Activated CD4-positive, alpha-beta T cell treated with anti-CD3 and anti-CD28 coated beads for 36 hours (primary cell): ENCODE measurements at places on chromosomes 7 and 10. TPM values are rescaled to one million over a fixed set of nuclear protein-coding genes. Genes with fewer than 3 reads are reported as not detected.
A peak's percentile ranks its signal among the peaks of the same experiment; 100 is the strongest.

Gene PRKCQ
- total RNA-seq: 32.9 TPM

Gene ENTPD1
- total RNA-seq: 0.37 TPM

Gene CCDC7
- 9.0 TPM for total RNA-seq

Gene XRCC2
- 19.3 TPM for total RNA-seq

Gene NEUROD6
- total RNA-seq: not detected

Gene KCND2
- not detected for total RNA-seq

Gene TAX1BP1
- 101 TPM for total RNA-seq

GRCh38 chr10:30134171-30134945 lies 75.0 kb upstream of the JCAD start:
- DNase-seq: no peak

GRCh38 chr7:27784399-27785053 lies 44.6 kb downstream of the TAX1BP1 start:
- peak; percentile 18 for DNase-seq

- no peak for DNase-seq
These were observed 36.6 kb downstream of the EN2 start for GRCh38 chr7:155494551-155494950.

DNA sequence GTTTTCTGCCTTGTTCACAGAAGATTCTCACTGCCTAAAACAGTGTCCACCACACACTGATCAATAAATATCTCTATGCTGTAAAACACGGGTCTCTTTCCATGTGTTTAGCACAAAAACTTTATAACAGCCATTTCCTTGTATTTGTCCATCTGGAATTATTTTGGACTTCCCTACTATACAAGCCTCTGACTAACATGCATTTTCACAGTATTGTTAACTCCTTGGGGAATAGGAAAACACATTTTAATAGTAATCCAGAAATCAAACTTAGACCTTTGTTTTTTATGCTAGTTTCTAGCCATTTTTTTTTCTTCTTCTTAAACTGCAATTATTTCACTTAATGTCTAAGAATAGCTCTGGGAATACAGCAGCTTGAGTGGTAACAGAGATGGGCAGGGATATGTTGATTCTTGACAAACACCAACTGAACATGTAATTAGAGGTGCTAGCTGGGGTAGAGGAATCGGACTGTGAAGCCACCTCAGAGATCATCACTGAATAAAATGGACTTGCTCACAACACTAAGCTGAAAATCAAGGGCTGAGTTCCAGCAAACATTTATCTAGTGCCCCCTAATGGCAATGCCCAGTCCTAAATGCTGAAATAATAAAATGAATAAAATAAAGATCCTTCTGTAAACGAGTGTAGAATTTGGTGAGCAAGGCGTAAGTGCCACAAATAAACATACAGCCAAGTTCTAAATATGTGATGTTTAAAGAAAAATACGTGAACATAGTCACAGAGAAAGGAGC lies 593.1 kb downstream of the SORCS1 start:
- DNase-seq: no peak

GRCh38 chr7:49778731-49779270 lies 5.4 kb downstream of the VWC2 start:
- no peak for DNase-seq

DNA sequence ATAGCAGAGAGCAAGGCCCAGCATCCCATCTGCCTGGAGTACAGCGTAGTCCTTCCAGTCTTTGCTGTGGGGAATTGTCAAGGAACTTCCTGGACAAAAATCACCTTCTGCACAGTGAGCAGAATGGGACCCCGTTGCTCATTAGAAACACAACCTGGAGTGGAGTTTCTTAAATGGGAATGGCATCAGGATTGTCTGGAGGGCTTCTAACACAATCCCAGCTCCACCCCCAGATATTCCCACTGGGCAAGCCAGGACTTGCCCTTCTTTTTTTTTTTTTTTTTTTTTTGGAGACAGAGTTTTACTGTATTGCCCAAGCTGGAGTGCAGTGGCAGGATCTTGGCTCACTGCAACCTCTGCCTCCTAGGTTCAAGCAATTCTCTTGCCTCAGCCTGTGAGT lies 356.4 kb downstream of the GALNT17 start:
- no peak for DNase-seq

GRCh38 chr7:5425507-5426225 lies 2.0 kb upstream of the TNRC18 start:
- DNase-seq: peak; percentile 18

- no peak for DNase-seq
These were observed 625.1 kb upstream of the MKI67 start for GRCh38 chr10:128751284-128751683.

DNA sequence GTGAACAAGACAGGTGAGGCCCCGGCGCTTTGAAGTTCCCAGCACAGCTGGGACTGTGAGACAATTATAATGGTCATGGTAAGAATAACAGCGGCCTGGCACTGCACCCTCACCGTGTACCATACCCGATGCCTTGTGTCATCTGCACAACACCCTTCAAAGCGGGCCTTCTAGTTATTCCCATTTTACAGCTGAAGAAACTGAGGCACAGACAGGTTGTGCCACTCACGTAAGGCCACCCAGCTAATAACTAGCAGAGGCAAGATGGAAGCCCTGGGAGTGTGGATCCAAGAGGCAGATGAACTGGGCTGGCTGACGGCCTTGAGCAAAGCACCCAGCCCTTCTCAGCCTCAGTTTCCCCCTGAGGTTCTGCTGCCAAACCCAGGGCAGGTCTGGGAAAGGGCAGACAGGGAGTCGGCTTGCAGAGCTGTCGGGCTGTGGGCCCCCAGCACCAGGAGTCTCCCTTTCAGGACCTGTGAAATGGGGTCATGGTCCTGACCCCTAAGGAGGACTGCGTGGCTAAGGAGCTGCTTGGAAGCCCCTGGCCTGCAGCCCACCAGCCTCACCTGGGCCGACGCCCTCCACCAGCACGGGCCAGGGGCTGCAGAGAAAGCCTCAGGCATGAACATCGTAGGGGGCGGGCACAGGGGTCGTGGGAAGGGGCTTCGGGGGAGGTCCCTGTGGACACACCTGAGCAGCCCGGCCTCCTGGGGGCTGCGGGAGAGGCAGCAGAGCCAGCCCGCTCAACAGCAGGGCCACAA lies 15.3 kb upstream of the LFNG start:
- DNase-seq: no peak

DNA sequence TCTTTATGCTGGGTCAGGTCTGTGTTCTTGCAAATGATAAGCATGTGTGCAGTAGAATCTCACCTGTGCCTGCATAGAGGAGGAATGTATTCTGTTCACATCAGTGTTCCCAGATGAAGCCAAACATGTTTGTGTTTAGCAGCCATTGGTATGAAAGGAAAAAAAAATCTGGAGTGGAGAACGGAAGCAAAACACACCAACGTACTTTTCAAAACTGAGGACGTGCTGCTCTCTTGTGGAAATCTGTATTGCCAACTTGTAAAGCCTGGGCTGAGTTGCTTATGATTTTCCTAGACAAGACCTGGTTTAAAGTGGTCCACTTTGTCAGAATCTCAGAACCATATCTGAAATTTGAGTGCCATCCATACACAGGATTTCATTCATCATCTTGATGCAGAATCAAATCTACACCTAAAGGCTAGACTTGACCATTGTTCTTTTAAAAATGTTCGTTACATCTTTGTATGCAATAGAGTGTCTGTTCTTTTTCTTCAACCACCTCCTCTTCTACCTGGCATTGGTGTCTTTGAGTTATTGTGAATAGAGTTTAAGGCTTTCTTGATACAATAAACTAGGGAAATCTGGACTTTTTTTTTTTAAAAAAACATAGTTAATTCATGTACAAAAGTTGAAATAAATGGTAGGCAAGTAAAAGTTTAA lies 367.7 kb downstream of the PHF14 start:
- DNase-seq: no peak

GRCh38 chr10:117533507-117534281 lies 8.9 kb upstream of the EMX2 start:
- DNase-seq: no peak

DNA sequence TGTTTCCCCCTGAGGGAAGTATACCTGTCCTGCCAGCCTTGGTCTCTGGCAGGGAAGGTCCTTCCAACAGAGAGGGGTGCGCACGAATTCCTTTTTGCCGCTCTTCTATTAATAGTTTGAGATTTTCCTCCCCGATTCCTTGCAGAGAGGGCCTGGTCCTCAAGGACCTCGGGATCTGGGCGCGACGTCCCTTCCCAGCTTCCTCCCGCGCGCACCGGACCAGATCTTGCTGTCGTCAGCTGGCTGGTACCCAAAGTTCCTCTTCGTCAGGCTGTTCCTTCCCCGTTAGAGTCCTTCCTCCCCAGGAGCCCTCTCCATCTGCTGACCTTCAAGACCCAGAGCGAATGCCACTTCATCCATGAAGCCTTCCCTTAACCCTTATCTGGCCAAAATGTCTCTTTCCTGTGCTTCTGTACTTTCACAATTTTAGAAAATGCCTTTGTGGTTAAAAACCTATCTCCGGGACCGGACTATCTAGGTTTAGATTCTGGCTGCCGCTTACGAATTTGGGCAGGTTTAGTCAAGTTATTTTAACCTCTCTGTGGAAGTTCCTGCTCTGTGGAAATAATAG lies 851 bp upstream of the GOT1 start:
- DNase-seq: peak; percentile 33

DNA sequence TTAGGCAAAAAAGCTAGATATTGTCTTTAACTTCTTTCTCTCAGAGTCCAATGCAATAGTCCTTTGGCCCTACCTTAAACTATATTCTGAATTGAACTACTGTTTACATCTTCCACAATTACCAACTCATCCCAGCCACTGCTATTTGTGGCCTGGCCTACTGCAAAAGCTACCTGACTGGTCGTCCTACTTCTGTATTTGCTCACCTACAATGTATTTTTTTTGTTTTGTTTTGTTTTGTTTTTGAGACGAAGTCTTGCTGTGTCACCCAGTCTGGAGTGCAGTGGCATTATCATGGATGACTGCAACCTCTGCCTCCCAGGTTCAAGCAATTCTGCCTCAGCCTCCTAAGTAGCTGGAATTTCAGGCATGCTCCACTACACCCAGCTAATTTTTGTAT lies 51.2 kb downstream of the ARL4A start:
- DNase-seq: no peak

DNA sequence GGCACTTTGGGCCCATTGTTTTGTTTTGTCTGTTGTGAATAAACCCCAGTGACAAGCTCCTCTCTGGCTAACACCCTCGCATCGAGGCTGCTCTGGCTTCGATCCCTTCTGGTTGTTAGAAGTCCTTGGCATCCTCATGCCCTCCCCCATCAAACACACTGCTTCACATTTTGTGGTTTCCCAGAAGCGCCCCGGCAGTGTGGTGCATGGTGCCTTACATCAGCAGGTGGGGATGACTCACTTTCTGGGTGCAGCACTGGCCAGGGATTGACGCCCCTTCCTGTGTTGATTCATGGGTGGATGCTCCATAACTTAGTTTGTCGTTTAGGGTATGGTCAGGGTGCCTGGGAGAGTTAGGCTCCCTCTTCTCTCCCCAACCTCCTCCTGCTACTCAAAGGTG lies 51.4 kb downstream of the PLPP4 start:
- DNase-seq: peak; percentile 40

- DNase-seq: no peak
These were observed 135.8 kb downstream of the RGS10 start for GRCh38 chr10:119406601-119407253.
